Left colon (tissue), 2 donors: ENCODE measurements at places on chromosomes 4 and X. TPM values are rescaled to one million over a fixed set of nuclear protein-coding genes. Genes with fewer than 3 reads are reported as not detected.

GRCh38 chrX:25020391-25020904 lies 4.7 kb upstream of the ARX start:
- DNase-seq: no peak

- no peak for DNase-seq
Measured at GRCh38 chr4:55121246-55121645, 4.1 kb downstream of the KDR start.

FAM47E gene
- 6.5 TPM for total RNA-seq

- DNase-seq: no peak
Measured at GRCh38 chr4:38004062-38004461, 43.9 kb downstream of the PTTG2 start.

- DNase-seq: no peak
Measured at GRCh38 chrX:51144828-51145442, 187.7 kb upstream of the NUDT10 start.

ENPEP gene
- 1.6 TPM for total RNA-seq

TMSB15C gene
- total RNA-seq: 0.37 TPM

- DNase-seq: no peak
Measured at GRCh38 chrX:103539695-103540094, 20.4 kb upstream of the RAB40A start.

OPRPN gene
- total RNA-seq: not detected

DNA sequence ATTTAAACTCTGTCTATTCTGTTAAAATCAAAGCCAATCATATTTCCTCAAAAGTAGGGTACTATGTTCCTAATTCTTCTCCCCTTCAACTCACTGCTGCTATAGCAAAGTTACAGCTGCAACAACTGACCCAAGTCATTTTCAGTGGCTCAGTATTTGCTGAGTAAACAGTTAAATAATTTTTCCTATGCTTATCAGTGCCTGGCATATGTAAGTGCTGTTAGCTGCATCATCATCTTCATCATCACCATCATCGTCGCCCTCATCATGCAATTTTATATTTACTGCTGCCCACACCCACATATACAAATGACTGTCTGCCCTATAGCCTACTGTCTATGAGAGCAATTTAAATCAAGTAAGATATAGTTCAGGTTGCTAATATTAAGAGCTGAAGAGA lies 21.9 kb downstream of the COQ2 start:
- no peak for DNase-seq

DNA sequence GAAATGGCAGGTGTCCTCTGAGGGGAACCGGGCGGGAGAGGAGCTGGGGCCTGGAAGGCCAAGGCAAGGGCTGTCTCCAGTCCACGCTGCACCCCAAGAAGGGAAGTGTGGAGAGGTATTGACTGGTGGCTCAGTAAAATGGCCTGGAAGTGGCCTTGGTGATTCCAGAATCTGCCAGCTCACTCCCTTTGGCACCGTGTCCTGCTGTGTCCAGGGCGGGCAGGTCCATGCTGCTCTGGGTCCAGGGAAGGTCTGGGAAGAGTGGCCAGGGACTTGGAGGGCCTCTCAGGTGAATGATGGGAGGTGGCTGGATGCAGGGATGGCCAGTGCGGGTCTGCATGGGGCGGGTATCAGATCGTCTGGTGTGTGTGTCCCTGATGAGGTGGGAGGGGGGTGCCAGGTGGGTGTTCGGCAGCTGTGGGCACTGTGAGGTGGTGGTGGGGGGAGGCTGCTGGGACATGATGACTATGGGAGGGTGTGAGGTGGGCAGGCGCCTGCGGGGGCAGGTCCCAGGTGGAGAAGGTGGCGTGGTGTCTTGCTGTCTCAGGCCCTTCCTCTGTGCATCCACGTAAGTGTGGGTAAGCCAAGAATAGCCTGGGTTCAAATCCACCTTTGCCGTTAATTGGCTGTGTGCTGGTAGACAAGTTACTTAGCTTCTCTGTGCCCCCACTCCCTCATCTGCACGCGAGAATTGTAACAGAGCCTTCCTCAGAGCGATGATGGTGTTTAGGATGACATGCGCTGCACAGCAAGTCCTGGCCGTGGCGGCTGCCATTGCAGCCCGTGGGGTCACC lies 17.7 kb downstream of the RGS12 start:
- no peak for DNase-seq

GRCh38 chr4:31374256-31374960 lies 654.2 kb downstream of the PCDH7 start:
- DNase-seq: no peak

DDX53 gene
- not detected for total RNA-seq

NAT8L gene
- total RNA-seq: 0.06 TPM

GRCh38 chrX:100743009-100743607 lies 11.2 kb upstream of the SYTL4 start:
- no peak for DNase-seq

GPR143 gene
- 1.9 TPM for total RNA-seq

GRCh38 chr4:32025851-32026459 lies 1305.8 kb downstream of the PCDH7 start:
- no peak for DNase-seq

GAB3 gene
- 1.2 TPM for total RNA-seq

DNA sequence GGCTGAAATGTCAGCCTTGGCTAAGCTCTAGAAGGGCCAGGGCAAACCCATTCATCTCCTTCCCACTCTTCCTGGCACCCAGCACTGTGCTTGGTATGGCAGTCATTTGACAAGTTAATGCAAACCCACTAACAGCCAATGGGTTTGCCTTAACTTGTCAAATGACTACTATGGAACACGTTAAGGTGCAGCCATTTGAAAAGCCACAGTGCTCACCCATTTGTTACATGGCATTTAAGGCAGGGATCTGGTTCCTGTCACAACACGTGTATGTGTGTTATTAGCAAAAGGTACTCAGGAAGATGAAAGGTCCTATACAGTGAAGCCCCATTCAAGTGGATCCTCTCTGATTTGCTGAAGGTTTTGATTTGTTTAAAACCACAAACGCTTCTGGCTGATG lies 7.2 kb downstream of the CRMP1 start:
- no peak for DNase-seq

DNA sequence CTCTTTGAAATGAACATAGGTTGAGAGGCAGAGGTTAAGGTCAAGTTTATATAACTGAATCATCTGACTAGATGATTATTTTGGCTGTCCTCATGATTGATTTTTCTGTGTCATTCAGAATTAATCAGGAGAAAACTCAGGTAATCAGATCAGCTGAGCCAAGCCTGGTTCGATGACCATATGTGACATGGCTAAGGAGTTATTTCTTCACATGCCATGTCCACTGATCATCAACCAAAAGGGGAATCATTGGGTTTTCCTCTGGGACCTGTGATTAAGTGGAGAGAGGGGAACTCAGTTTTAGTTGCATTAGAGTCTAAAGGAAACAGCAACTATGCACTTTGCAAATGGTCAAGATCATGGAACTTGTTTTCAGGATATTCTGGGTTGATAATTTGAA lies 20.3 kb upstream of the PACRGL start:
- no peak for DNase-seq

PGAM4 gene
- total RNA-seq: not detected

GRCh38 chr4:43048570-43048969 lies 156.1 kb downstream of the GRXCR1 start:
- DNase-seq: no peak

NXF2 gene
- not detected for total RNA-seq

DNA sequence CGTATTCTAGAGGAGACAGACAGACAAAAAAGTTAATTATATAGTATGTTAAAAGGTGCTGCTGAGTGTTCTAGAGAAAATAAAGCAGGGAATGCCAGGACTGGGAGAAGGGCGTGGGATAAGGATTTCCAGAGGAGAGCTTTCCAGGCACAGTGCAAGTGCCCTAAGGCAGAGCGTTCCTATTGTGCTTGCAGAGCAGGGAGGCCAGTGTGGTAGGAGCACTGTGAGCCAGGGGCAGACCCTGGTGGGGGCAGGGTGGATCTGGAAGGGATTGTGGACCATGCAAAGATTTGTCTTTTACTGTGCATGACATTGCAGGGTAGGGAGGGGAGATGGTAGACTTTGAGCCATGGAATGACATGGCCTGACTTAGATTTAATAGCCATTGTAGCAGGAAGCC lies 25.8 kb downstream of the EXOC1 start:
- no peak for DNase-seq

DNA sequence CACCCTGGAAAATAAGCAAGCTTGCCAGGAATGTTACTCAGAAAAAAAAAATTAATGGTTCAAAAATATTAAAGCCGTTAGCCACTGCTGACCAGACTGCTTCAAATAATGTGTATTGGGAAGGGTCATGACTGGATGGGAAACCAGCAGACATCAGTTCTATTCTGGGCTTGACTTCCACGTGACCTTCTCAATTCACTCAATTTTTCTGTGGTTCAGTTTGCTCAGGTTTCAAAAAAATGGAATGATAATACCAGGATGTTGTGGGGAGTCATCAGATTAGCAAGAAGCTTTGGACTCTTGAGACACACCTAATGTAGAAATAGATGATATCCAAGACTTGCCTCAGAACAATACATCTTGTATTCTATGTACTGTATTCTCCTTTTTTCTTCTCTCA lies 541.9 kb upstream of the BOD1L1 start:
- no peak for DNase-seq

DNA sequence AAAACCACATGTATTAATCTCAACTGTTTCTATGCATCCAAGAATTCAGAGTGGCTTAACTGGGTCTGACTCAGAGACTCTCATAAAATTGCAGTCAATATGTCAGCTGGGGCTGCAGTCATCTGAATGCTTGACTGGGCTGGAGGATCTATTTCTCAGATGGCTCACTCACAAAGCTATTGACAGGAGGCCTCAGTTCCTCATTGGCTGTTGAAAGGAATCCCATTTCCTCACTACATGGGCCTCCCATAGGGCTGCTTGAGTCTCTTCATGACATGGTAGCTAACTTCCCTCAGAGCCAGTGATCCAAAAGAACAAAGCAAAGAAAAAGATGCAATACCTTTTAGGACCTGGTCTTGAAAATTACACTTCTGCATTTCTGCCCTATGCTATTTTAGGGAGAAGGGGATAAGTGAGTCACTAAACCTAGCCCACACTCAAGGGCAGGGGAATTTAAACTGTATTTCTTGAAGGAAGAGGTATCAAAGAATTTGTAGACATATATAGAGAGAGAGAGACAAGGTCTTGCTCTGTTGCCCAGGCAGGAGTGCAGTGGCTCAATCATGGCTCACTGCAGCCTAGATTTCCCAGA lies 9.8 kb downstream of the SCFD2 start:
- no peak for DNase-seq

DNA sequence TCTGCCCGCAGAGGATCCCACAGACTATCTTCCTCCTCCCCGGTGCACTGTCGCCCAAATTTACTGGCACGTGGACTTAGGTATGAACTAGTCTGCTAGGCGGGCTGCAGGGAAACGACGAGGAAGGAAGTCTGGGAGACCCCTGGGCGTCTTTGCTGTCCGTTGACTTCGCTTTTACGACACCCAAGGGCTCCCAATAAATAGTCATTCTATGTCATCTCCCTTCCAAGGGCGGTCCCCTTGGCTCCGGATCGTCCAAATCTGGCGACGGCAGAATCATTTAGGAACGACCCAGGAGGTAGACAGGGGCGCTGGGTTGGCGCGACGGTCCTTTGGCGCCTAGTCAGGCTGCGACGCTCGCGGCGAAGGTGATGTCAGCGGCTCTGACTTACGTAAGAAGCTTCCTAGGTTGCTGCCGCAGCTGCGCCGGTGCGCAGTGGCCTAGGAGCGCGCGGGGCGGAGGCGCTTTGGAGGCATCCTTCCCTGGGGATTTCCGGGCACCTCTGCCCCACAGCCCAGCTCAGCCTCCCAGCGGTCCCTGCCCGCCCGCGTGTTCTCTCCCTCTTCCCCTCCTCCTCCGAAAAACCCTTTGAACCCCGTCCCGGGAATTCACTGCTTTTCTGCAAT lies 2.2 kb downstream of the NHS start:
- DNase-seq: peak; percentile 51

GRCh38 chrX:150035531-150035930 lies 97.2 kb upstream of the EOLA2 start:
- no peak for DNase-seq

KLF8 gene
- total RNA-seq: 2.4 TPM

DNA sequence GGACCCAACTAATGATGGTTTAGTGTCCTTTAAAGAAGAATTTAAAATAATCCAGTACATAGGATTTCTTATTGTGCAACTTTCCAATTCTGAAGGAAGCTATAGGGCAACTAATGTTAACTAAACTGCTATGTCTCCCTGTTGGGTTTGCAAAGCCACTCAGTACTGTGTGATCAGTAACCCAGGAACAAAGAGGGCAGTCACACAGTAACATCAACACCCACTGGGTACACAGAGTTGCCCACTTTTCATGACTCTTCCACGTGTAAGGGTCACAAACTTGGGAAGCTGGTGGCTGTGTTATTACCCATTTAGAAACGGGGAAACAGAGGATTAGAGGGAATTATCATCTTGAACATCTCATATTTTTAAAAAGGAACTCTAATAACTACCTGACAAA lies 555.0 kb upstream of the DIPK2B start:
- no peak for DNase-seq

DNA sequence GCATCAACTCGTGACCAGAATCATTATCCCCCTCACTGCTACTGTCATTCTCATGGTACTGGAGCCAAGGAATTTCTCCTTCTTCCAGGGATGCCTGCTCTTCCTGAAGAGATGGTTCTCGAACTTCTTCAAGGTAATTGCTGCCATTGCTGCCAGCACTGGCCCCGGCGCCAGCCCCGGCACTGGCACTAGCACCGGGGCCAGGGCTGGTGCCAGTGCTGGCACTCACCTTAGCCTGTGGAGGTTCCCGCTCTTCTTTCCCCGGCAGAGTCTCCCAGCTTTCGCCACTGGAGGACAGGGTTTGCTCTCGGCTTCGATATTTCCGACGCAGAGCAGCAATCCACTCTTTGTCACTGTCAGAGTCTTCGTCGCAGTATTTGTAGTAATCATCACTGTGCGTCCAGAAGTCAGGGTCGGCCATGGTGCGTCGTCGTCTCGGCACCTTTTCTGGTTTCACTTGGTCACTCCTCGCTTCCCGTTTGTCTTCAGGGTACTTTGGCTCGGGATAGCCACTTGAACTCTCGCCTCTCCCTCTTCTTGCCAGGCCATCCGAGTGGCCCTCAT lies 3.4 kb downstream of the PJA1 start:
- no peak for DNase-seq

- DNase-seq: no peak
Measured at GRCh38 chrX:68823413-68824151, 5.2 kb upstream of the EFNB1 start.

DNA sequence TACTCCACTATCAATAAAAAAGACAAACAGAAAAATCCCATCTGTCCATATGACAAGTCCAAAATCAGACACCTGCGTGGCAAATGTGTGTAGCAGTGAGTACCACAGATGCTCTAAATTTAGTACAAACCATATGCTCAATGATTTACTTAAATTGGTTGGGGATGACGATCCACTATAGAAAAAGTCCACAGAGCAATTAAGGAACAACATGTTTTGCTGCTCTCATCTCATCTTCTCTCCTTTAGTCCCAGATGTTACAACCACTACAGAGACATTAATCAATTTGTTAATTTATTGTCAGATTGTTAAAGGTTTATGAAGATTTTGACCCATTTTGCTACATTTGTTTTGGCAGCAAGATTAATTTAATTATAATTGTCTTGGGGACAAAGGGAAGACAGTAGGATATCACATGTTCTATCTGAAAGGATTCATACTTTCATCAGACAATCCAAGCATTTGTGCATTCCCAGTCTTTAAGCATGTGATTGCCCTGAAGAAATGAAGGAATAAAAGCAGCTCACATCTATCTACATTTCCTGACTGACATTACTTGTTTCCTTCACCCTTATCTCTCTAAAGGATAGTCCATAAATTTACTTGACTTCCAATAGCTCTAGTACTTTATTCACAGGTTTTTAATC lies 2268.1 kb downstream of the PCDH7 start:
- no peak for DNase-seq
